Keratinocyte (primary cell): ENCODE measurements at places on chromosomes 4 and X. TPM values are rescaled to one million over a fixed set of nuclear protein-coding genes. Genes with fewer than 3 reads are reported as not detected.

Gene CYSLTR1
- 0.03 TPM in 1 of 3 replicates, not detected in the others for polyA plus RNA-seq

Gene EREG
- polyA plus RNA-seq, result 19.9 to 38.7 TPM (median 29.2 TPM) in 3 replicates

Gene BTK
- 0.05 to 0.42 TPM (median 0.18 TPM) in 3 replicates for polyA plus RNA-seq

Gene IL13RA1
- 17.9 to 27.8 TPM (median 22.8 TPM) in 3 replicates for polyA plus RNA-seq

Gene VMA21
- 21.5 to 29.4 TPM (median 25.4 TPM) in 3 replicates for polyA plus RNA-seq

Gene PNCK
- polyA plus RNA-seq, result 0.05 to 0.37 TPM (median 0.24 TPM) in 3 replicates

Gene TMSB15B
- 6.1 to 11.5 TPM (median 7.9 TPM) in 3 replicates for polyA plus RNA-seq

GRCh38 chr4:133154725-133155124, 5.6 kb downstream of the PCDH10 start:
- DNase-seq, result no peak

DNA sequence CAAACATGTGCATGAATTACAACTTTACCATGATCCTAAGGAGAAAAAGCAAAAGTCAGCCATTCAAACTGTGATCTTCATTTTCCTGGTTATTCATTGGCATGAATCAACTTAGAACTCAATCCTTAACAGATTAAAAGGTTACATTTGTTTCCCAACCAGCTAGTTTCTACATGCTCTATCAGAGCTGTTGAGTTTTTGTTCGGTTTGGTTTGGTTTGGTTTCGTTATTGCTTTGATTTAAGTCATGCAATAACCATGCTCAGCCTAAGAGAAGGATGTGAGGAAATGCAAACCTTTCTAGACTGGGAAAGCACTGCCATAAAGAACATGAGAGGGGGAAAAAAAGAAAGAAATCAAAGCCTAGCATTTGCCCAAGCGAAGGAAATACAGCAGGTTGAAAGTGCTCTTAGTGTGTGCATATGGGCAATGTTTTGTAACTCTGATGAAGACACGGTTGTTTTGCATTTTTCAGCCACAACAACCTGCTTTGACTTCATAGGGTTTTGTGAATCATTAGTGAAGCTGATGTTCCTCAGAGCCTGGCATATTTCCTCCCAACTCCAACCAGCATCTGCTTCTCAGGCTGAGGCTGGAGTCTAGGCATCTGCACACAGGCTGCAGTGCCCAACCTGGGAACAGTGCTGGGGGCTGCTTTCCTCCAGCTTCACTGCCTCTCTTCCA, 234.3 kb downstream of the ZNF674 start:
- DNase-seq, result no peak

DNA sequence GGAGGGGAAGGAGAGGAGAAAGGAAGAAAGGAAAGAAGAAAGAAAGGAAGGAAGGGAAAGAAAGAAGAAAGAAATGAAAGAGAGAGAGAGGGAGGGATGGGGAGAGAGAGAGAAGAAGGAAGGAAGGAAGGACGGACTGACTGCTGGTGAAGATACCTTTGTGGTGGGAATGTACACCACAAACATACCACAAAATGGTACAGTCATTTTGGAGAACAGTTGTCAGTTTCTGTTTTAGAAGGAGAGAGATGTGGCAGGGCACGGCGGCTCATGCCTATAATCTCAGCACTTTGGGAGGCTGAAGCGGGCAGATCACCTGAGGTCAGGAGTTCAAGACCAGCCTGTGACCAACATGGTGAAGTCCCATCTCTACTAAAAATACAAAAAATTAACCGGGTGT, 40.0 kb upstream of the SHISA3 start:
- DNase-seq, result no peak

DNA sequence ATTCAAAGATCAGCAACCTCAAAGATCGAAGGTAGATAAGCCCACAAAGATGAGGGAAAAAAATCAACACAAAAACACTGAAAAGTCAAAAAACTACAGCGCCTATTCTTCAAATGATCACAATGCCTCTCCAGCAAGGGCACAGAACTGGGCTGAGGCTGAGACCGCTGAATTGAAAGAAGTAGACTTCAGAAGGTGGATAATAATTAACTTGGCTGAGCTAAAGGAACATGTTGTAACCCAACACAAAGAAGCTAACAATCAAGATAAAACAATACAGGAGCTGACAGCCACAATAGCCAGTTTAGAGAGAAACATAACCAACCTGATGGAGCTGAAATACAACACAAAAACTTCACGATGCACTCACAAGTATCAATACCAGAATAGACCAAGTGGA, 231.1 kb downstream of the STPG2 start:
- DNase-seq, result no peak

GRCh38 chr4:7124689-7125442, 57.0 kb upstream of the GRPEL1 start:
- no peak for DNase-seq

- no peak for DNase-seq
Observed at GRCh38 chr4:119197772-119198212, 14.7 kb upstream of the USP53 start.

DNA sequence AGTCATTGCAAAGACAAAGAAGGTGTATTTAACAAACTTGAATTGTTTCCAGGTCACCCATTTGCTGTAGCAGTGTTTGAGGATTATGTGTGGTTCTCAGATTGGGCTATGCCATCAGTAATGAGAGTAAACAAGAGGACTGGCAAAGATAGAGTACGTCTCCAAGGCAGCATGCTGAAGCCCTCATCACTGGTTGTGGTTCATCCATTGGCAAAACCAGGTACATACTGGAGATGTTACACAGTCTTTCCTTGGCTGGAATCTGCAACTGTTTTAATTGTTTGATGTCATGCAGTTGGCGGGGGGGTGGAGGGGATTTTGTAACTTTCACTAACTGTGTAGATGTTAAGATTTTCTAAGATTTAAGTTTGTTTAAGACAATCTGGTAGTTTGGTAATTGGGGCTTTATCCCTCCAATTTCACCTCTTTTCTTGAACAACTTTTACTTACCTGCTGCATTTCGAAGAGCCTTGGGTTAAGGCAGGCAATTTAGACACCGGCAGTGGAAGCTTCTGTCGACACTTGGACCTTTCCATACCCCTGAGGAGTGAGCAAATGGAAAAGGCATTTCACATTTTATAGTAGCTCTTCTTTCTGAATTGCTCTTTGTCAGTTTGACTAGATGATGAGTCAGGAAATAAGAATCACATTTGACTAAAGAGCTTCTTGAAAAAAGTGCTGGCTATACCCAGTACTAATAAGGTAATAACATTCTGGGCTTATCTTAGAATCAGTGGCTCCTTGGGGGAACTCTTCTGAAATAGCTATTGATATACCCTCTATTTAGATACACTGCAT, 67.4 kb downstream of the EGF start:
- DNase-seq, result no peak

DNA sequence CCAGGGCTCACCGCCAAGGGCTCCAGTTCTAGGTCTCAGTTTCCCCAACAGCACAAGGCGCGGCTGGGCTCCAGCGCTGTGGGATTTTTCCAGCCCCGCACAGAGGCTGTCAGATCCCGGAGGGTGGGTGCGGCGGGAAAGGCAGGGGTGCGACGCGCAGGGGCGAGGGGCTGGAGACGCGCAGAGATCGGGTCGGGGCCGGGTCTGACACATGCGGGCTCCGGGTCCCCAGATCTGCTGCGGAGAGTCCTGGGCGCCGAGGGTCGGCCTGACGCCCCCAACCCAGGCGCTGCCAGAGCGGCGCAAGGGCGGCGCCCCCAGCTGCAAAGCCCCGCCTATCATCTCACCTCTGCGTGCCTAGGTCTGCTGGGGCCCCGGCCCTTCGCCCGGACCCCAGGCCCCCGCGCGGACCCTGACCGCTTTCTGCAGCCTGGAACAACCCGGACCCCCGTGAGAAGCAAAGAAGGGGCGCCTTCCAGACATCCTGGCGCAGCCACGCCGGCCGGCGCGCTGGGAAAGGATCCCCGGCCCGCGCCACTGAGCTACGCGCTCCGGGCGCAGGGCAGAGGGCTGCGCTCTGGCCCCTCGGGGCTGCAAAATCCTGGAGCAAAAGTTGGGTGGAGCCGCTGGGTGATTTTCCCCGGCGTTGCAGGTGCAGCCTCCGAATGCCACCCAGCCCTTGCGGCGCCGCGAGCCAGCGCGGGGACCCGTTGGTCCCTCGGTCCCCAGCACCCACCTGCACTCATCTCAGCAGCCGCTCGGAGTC, 486 bp downstream of the ABLIM2 start:
- DNase-seq, result no peak

- DNase-seq, result no peak
Observed at GRCh38 chr4:37890801-37891259, at the start of gene TBC1D1. Gene TBC1D1, plus strand, starts transcription at chr4:37891084. Its CDS starts 11,012 bp downstream, at chr4:37902096.

DNA sequence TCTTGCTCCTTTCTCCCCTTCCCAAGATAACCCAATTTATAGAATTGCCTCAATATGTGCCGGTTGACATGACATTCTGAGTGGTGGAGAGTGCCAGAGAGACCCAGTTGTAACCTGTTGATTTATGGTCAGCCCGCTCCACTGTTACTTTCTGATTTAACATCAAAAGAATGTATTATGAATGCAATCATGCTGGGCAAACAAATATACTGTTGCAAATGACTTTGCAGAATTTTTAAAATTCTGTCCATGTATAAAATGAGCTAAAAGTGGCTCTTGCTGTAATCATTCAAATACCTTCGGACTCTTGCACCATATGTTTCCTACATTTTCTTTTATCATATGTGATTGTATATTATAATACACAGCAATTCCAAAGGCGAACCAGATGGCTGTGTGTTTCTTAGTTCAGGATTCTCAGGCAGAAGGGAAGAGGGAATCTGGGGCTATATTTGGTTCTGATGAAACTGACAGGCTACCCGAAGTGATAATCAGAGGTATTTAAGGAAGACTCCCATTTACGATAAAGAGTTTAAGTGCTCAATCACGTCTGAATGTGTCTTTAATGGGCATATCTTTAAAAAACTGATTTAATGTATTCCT, 131.7 kb downstream of the CLCN4 start:
- DNase-seq, result no peak

- no peak for DNase-seq
Observed at GRCh38 chr4:38015886-38016515, 55.8 kb downstream of the PTTG2 start.

DNA sequence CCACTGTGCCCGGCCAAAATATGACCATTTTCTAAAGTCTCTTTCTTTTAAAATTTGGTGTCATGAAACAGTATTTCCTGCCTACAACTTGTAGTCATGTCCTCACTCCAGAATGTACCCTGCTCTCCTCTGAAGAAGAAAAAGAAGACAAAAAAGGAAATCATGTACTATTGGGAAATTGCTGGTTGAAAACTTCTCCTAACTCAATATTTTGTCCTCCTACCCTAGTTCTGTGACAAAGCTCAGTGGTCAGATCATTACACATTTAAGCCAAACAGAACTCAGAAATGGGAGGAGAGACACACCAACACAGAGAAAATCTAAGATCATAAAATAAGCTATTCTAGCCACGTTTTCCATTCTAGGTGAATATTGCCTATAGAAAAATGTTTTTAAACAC, 127.7 kb downstream of the IRF2 start:
- DNase-seq, result no peak

DNA sequence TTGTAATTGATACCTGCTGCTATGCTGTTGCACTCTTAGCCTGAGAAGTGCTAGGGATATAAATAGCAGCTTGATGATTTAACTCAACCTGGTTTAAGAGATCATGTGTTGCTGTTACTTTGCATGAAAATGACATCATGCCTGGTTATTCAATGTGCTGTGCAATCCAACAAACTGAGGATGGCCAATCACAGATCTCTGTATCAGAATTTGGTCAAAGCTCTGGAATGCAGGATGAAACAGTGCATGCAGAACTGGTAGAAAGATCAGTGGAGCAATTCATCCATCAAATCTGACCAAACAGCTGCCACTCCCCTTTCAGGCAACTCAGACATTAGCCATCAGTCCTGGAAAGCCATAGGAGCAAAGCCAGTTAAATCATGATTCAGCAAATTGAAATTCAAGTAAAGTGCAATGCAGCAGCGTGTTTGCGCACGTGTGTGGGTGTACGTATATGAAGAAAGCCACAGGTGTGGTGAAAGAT, 160.3 kb upstream of the RASGEF1B start:
- peak; percentile 99 for DNase-seq

- no peak for DNase-seq
Observed at GRCh38 chr4:151901631-151902030, 140.8 kb upstream of the GATB start.

- no peak for DNase-seq
Observed at GRCh38 chr4:158605393-158605792, 66.3 kb downstream of the C4orf46 start.

DNA sequence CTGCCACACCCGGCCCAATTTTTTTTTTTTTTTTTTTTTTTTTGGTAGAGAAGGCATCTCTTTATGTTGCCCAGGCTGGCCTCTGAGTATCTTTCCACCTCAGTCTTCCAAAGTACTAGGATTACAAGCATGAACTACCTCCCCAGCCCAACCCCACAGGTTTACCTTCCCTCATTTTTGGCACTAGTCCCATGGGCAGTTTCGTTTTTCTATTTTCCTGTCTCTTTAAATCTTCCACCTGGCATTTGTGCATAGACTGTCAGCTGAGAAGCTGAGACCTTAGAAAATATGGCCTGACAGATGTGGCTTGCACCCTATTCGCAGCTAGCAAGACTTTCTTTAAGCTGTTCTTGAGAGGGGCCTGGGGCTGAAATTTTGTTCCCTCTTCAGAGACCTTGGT, 27.9 kb downstream of the TNIP2 start:
- no peak for DNase-seq

- DNase-seq, result no peak
Observed at GRCh38 chr4:87375719-87376291, 15.2 kb downstream of the HSD17B11 start.

- no peak for DNase-seq
Observed at GRCh38 chr4:114209584-114209983, 230.1 kb upstream of the ARSJ start.

DNA sequence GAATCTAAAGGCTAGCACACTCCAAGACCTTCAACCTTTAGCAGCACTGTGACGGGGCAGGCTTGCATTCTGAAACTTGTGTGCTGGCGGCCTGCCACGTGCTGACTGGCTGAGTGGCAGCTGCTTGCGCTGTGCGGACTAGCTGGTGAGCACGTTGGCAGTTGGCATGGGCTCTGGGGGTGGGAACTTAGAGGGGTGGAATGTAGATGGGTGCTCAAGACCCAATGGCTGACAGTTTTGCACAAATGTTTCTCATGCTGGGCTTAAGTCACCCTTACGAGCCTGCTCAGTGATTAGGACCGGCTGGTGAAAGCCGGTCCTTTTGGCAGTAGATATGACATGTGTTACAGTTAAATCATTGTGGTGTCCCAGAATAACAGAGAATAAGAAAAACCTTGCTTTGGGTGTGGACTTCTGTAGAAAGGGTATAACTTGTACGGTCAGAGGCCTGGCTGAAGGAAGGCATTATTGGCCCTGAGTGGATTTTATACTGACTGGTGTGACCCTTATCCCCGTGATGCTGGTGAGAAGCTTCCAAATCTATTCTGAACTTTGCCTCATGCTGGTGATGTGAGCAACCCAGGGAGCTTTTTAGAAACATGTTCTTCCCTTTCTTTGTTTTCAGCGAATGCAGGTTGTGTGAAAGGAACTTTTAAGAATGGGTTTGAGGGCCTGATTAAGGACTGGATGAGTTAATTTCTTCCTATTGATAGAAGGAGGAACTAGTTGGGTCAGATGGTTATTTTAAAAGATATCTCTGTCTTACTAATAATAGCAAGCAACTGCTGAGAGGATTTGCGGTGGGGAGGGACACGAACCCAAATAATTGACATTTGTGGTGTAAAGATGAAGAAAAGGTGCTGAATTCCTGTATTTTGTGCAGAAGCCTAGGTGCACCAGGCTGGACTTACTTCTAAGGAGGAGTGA, 107.4 kb upstream of the SLC4A4 start:
- DNase-seq, result no peak
